ENCODE measurements at places on chromosomes 1 and 21.

GRCh38 chr21:38171723-38172344 is 85.0 kb upstream of the KCNJ15 start:
- DNase-seq: no peak

- no peak for DNase-seq
Observed at GRCh38 chr1:213724640-213725536, 262.9 kb upstream of the PROX1 start.

DNA sequence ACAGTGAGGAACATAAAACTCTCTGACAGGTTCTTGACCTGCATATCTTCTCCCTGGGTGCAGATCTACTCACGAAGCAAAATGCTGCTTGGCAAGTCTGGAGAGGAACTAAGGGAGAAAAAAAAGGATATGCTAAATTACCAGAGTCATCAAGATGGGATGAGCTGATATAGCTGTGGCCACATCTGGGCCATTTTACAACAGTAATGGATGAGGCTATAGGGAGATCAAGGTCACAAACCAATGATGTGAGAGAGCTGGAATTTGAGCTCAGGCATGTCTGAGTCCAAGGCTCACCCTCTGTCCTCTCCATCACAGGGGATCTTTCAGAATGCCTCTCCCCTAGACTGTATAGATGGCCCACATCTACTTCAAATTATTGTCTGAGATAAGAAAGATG is 26.2 kb downstream of the ZMYND12 start:
- no peak for DNase-seq

DNA sequence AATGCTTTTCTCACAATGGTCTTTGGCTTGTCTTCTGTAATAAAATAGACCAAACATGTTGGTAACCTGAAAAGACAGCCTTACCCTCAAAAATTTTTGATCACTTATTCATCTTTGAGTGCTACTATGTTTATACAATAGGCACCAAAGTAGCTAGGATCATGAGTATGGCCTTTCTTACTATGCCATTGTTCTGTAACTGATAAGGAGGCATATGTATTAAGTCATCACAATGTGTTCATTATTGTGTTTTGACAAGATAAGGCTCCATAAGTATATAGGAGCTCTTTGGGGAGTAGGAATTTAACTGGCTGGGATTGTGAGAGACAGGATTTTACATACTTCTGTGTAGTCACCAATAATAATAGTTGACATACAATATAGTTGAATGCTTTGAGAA is 675 bp downstream of the TMCO2 start:
- DNase-seq: no peak

DNA sequence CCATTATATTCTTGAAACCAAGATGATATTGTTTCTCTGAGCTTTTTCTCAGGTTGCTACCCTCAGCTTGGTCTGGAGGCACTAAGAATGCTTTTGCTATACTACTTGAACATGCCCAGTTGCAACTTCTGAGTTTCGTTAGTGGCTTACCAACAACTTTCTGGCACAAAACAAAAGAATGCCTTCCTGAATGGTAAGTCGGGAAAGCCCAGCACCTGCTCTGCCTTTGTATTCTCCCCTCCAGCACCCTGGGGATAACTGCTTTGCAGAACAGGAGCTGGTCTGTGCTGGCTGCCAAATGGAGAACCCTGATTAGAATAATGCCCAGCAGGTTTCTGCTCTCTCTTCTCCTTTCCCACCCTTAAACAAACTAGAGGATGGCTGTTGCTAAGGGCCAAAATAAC is 149.3 kb downstream of the TGFB2 start:
- DNase-seq: no peak

DNA sequence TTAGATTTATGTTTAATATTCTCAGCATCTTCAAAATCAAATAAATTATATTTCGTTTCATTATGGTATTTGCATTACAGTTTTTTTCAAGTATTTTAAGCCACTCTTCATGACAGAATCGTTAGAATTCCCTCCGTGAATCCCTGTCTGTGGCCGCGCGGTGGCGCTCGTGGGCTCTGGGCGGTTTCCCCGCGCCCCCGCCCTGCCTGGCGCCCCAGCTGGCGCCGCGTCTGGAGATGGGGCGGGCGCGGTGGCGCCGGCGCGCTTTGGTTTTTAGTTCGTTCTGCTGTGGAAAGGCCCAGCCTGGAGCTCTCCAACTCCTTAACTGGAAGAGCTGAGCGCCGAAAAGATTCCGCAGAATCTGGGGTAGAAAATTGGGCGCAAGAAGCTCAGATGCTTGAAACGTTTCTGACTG is 25.7 kb downstream of the PRMT2 start:
- DNase-seq: peak; percentile 49

DNA sequence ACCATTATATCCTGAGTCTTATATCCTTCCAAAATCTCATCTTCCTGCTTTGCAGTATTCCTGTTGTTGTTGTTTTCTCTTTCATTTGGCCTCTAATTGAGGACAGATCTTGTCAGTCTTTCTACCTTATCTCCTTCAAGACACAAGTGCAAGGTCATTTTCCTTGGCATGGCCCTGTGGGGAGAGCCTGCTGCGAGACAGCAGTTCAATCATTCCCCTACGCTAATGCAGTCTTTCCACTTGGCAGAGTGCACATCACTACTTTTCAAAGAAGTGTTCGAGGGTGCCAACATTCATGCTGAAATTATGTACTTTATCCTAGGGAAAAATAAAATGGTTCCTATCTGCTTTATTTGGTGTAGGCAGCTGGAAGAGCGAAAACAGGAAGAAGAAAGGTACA is 130.3 kb upstream of the SPATA6 start:
- DNase-seq: no peak

DNA sequence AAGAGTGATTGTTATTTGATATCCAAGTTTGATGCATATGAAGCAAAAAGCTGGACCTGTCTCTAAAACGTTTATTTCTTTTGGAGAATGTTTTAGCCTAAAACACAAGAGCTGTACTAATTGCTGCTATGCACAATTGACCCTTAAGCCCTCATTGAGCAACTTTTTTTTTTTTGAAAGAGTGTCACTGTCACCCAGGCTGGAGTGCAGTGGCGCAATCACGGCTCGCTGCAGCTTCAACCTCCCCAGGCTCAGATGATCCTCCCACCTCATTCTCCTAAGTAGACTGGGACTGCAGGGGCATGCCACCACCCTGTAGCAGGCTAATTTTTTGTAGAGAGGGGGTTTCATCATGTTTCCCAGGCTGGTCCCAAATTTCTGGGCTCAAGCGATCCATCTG is 129.1 kb downstream of the PIK3R3 start:
- no peak for DNase-seq

- DNase-seq: no peak
Observed at GRCh38 chr1:55696891-55697290, 481.7 kb upstream of the USP24 start.

DNA sequence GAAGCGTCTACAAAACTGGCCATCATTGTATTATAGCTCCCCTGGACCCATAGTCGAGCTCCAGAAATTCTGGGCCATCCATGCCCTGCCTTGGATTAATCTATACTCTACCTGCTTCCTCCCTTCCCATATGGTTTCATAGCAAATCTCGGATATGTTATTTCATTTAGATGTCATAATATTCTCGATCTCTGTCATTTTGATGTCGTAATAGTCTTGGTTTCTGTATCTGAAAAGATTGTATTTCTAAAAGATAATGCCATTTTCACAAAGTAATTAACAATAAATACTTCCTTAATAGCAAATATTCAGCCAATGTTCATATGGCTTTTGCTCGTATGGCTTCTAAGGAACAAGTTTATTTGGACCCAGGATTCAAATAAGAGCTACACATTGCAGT is 35.1 kb downstream of the DIP2A start:
- no peak for DNase-seq

DNA sequence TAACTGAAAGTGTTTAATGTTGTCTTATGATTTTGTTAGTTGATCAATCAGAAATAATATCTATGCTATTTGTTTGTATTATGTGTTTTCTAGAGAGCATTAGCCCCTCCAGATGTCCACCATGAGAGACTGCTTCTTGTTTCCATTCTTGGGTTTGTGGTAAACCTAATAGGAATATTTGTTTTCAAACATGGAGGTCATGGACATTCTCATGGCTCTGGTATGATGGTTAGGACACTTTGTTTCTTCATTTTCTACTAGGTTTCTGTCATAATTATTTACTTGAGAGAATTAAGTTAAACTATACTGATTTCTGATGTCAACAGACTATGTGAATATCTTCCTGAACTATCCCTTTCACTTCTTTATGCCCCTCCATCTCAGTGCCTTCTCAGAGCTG is 16.1 kb downstream of the SLC30A7 start:
- no peak for DNase-seq

DNA sequence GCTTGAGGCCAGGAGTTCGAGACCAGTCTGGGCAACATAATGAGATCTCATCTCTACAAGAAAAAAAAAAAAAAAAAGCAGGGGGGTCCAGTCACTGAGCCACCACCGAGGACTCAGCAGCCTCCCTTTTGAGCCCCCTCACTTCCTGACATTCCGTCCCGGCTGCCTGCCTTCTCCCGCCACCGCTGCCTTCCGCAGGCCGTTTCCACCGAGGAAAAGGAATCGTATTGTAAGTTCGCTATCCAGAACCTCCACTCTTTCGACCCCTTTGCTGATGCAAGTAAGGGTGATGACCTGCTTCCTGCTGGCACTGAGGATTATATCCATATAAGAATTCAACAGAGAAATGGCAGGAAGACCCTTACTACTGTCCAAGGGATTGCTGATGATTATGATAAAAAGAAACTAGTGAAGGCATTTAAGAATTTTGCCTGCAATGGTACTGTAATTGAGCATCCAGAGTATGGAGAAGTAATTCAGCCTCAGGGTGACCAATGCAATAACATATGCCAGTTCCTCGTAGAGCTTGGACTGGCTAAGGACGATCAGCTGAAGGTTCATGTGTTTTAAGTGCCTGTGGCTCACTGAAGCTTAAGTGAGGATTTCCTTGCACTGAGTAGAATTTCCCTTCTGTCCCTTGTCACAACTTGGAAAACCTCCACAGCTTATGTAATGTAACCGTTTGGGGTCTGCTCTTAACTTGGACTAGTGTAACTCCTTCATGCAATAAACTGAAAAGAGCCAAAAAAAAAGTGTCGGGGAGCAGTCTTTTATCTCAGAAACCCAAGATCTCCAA is 55.6 kb downstream of the GLUL start:
- no peak for DNase-seq

DNA sequence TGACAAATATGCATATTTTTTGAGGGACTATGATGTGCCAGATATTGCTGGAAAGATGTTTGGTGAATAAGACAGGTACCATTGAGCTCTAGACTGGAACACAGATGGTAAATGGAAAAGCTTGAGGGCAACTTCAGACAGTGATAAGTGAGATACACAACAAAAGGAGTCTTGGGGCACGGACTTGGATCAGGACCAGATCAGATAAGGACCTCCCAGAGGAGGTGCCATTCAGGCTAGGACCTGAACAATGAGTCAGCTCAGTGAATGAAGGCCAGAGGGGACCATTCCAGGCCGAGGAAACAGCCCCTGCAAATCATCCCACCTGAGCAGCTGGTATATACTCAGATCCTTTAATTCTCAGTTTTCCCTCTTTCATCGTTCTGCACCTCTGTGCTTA is 1.8 kb upstream of the KCNJ15 start:
- DNase-seq: no peak

- DNase-seq: no peak
Observed at GRCh38 chr1:197686702-197687355, 88.5 kb downstream of the DENND1B start.

GRCh38 chr1:157626099-157626498 is 28.2 kb upstream of the FCRL4 start:
- peak; percentile 5 for DNase-seq

- DNase-seq: no peak
Observed at GRCh38 chr1:39104158-39105060, 78.3 kb downstream of the NDUFS5 start.

- DNase-seq: no peak
Observed at GRCh38 chr1:64921771-64922170, 44.6 kb downstream of the JAK1 start.

GRCh38 chr1:28890836-28891235 is 23.5 kb upstream of the EPB41 start:
- DNase-seq: no peak

DNA sequence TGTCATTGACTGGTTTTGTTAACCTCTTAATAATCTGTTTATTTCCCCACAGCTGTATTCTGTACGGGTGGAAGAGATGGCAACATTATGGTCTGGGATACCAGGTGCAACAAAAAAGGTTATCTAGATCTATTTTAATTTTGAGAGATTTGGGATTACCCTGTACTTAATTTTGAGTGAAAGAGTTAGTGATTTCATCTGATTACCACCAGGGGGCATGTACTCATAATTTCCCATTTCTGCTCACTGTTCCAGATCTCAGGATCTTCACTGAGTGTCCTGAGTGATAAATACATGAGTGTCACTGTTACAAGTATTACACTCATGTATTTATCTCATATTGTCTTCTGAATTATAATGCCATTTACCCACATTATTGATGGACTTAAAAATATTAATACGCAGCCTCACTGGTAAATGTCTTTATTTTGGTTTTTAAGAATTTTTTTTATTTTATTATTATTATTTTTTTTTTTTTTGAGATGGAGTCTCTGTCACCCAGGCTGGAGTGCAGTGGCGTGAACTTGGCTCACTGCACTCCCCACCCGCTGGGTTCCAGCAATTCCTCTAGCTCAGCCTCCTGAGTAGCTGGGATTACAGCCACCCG is 27.4 kb downstream of the DTL start:
- peak; percentile 54 for DNase-seq

GRCh38 chr1:119225831-119226230 is 85.4 kb upstream of the WARS2 start:
- no peak for DNase-seq

GRCh38 chr1:29209173-29209572 is 21.6 kb downstream of the MECR start:
- DNase-seq: no peak

GRCh38 chr21:45533846-45534635 is 8.2 kb downstream of the SLC19A1 start:
- no peak for DNase-seq

GRCh38 chr21:24096651-24097050 is 1510.6 kb downstream of the MRPL39 start:
- no peak for DNase-seq

- peak; percentile 34 for DNase-seq
Observed at GRCh38 chr1:23558140-23558871, 995 bp downstream of the ID3 start.

DNA sequence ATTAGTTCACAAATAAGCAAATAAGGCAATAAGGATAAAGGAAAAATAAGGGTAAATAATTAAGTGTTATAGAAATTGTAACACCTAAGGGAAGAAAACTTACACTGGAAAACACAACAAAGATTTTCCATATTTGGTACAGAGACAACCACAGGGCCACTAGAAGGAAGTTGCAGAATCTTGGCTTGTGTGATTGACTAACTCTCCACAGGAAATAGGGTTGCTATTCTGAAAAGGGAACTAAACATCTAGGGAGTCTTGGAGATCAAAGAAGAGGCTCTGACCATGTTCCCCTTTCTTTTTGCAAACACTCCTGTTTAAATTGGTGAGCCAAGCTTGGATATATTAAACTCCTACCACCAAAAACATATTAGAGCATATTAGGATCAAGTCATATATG is 59.1 kb downstream of the APCS start:
- peak; percentile 6 for DNase-seq

GRCh38 chr1:185861630-185862029 is 127.4 kb downstream of the HMCN1 start:
- DNase-seq: no peak

Data from CD4-positive, alpha-beta T cell treated with Interleukin-17A for 1 hour (primary cell).